ENCODE measurements at places on chromosomes 2 and 18.

DNA sequence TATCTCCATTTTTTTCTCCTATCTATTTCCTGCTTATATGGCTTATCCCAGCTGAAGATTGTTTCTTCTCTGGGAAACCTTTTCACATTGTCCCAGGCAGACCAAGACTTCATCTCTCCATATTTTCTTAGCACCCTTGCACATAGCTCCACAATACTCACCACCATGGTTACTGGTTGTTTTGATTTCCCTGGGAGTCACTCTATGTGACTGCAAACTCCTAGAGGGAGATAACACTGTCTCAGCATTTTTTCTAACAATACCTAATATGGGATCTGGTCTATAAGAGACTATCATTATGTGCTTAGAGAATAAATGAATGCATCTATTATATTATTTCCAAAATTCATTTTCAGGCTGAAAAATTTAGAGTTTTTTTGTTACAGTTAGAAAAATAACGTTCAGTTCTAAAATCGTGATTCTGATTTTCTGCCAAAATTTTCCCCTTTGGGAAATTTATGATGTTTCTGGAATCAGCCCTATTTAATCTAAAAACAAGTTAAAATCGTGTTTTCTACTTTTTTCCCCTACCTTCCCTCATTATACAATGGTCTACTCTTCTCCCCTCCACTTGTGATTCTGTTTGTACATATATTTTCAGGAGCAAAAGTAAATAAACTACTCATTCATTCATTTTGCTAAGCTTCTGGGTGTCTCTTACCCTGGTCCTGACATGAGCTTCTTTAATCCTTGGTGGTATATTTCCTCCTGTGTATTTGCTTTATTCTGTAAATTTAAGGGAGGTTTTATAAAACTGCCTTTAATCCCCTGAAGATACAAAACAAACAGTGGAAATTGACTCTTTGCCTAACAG lies 95.4 kb downstream of the HNMT start:
- no peak for DNase-seq

DNA sequence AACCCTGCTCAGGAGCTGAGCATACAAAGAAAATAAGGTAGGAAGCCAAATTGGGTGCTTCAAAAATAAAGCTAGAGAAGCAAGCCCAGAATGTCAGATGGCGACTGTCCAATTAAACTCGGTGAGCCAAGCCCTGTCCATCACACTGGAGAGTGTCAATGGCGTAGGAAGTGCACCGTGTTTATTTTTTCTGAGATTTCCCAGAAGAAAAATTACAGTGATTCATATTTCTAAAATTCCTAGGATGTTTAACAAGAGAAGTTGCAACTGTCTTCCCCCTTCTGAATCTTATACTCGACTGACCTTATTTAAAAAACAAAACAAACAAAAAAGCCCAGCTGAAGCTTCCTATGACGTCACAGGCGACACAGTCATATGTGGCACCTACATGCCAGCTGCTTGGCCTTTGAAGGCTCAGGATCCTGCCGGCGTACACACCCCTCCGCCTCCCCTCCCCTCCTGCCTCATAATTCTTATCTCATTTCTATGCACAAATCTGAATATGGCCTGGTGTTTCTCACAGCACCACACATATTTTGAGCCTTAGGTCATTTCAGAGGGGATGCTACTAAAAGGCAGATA lies 60.8 kb downstream of the MBP start:
- DNase-seq: no peak

DNA sequence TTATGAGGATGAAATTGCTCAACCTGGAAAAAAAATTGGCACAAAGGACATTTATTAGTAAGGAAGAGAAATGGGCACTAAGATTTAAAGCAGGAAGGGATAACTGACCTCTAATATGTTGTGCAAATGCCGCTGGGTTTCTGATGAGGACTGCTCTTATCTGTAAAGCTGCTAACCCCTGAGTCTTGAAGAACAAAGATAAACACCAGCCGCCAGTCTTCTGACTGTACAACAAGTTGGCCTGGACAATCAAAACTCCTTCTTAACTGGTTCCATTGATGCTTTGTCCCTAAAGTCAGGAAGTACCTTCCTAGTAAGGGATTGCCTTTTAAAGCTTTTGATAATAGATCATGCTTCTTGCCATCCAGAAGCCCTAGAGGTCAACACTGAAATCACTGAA lies 301.8 kb downstream of the TRIB2 start:
- DNase-seq: no peak

DNA sequence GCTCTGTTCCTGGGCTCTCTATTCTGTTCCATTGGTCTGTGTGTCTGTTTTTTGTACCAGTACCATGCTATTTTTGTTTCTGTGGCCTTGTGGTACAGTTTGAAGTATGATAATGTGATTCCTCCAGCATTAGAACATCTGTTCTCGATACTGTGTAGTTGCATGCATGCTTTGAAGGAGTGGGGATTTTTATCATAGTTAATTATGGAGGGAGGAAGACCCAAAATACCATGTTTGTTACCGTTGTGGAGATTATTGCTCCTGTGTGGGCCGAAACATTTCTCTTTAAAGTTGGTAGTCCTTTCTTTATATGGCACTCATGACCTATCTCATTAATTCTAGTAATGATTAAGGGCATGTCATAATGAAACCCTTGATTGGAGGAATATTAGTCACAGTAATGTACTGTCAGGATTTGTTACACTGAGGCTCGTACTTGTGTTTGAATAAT lies 87.6 kb downstream of the TTC27 start:
- DNase-seq: no peak

- DNase-seq: no peak
Observed at GRCh38 chr2:8477552-8478470, 204.0 kb upstream of the ID2 start.

DNA sequence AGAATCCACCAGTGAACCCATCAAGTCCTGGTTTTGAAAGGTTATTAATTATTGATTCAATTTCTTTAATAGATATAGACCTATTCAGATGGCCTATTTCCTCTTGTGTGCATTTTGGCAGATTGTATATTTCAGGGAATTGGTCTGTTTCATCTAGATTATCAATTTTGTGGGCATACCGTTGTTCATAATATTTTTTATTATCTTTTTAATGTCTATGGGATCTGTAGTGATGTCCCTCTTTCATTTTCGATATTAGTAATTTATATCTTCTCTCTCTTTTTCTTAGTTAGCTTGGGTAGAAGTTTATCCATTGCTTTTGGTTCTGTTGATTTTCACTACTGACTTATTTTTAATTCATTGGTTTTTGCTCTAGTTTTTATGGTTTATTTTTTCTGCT lies 39.9 kb upstream of the TANC1 start:
- DNase-seq: no peak
